HCT116 (cell line): ENCODE measurements at places on chromosomes 13 and 19. TPM values are rescaled to one million over a fixed set of nuclear protein-coding genes. Genes with fewer than 3 reads are reported as not detected.
A peak's percentile ranks its signal among the peaks of the same experiment; 100 is the strongest.

DNA sequence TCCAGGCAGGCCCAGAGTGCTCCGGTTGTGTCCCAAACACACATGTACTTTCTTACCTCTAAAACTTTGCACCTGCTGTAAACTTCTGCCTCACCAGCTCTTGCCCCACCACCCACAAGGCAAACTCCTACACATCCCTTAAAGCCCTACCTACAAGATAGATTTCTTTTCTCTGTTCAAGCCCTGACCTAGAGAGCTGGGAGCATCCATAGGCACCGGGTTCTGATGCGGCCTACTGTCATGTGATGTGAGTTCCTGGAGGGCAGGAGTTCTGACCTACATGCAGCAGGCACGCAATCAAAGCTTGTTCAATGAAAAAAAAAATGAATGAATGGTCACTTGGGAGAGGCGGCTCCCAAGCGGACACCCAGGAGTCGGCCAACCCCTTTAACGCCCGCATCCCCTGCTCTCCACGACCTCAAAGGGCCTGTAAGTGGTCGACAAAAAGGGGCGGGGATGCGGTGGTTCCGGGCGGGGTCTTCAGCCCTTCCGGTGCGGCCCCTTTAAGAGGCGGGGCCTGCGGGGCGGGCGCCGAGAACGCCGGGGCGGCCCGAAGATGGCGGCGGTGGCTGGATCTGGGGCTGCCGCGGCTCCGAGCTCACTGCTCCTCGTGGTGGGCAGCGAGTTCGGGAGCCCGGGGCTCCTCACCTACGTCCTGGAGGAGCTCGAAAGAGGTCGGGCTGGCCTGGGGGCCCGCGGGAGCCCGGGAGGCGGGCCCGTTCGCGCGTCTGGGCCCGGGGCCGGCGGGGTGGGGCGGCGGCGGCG is at the start of gene MAP1S:
Gene MAP1S (plus strand): TSS at position 534 of the 765 bp plus-strand sequence. CDS start 23 bp downstream, at position 557.
- peaks cover 4% of the 10 kb centered on the region; the same call in 1 of the 2 replicates for H3K36me3 ChIP-seq
- peaks cover 13% of the 10 kb centered on the region for H3K4me1 ChIP-seq
- peak within 1 kb of the TSS; percentile 66 for H3K27ac ChIP-seq

GRCh38 chr13:28440774-28441504 is 54.0 kb downstream of the FLT1 start:
- no peaks in the 10 kb centered on the region for H3K4me1 ChIP-seq
- no peaks in the 10 kb centered on the region; the same call in 1 of the 2 replicates for H3K27me3 ChIP-seq
- no peaks in the 10 kb centered on the region for H3K36me3 ChIP-seq
- H3K27ac ChIP-seq, result no peak overlapping the region
- DNase-seq, result no peak

The CLEC4G gene
- not detected for total RNA-seq

The LILRB3 gene
- 0.12 TPM for total RNA-seq

The PRTN3 gene
- 2.7 TPM for total RNA-seq
